ENCODE measurements at places on chromosomes 7 and 10. TPM values are rescaled to one million over a fixed set of nuclear protein-coding genes. Genes with fewer than 3 reads are reported as not detected.

- DNase-seq = no peak
These were observed 17.1 kb downstream of the URGCP start for GRCh38 chr7:43888993-43889945.

GRCh38 chr7:156099085-156099484 lies 286.8 kb upstream of the SHH start:
- DNase-seq = no peak

Gene CTNNA3
- polyA plus RNA-seq = not detected

- DNase-seq = no peak
These were observed 101.7 kb downstream of the HOXA1 start for GRCh38 chr7:26993816-26994810.

DNA sequence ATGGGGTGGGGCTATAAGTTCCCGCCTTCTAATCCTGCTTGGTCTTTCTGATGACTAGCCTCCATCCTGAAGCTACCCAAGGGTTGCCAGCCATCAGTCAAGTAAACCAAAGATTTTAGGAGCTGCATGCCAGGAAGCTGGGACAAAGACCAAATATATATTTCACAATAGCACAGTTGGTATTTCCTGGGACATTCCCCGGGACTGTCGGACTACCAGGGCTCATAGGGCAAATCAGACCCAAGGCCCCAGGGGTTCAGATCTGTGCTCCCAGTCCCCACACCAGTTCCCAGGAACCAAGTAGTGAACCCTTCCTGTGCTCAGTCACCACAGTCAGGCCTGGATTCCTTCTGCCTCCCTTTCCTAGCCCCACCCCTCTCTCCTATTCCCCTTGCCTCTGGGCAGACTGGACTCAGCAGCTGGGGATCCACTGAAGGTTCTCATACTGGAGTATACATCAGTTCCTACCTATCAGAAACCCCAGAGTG lies 5.7 kb upstream of the CXCL12 start:
- no peak for DNase-seq

- no peak for DNase-seq
These were observed 106.6 kb downstream of the ACTR3B start for GRCh38 chr7:152866125-152866524.

Measured in CD14-positive monocyte (primary cell).